ENCODE measurements at places on chromosomes 16 and 17.

GRCh38 chr16:27526180-27526579 is 23.5 kb downstream of the GTF3C1 start:
- DNase-seq, result no peak

DNA sequence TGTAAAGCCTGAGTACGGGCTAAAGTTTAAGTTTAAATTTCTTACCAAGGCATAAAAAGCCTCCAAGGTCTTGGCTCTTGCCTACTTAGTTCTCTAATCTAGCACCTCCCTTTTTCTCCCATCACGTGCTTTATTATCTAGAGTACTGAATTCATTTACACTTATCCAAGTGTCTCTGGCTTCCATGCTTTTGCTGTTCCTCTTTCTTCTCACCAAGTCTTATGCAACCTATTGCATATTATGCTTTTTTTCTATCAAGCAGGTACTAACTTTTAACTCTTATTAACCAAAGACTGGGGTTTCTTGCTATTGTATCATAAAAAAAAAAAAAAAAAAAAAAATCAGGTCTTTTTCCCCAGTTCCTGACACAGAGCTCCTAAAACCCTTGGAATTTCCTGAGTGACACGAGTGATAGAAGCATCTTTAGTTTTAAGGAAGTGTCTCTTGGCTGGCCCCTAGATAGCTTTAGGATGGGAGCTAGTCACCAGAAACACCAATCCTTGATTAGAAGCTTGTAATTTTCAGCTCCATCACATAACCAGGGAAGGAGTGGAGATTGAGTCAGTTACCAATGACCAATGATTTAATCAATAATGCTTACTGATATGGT is 44.9 kb downstream of the SSH2 start:
- no peak for DNase-seq

DNA sequence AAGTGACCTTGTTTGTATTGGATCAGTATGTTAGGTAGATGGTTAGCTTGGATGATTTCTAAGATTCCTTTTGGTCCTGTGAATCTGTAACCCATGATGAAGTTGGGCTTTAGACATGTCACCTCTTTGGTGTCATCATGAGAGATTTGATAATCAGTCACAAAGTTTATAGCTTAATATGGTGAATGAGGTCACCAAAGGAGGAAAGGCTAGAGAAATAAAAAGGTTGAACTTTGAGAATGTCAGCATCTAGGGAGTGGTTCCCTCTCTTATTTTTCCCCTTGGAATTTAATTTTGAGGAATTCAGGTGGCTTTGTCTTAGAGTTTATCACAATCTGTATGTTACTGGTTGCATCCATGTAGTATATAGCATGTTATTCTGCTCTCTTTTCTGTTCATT is 45.3 kb downstream of the NLK start:
- no peak for DNase-seq

DNA sequence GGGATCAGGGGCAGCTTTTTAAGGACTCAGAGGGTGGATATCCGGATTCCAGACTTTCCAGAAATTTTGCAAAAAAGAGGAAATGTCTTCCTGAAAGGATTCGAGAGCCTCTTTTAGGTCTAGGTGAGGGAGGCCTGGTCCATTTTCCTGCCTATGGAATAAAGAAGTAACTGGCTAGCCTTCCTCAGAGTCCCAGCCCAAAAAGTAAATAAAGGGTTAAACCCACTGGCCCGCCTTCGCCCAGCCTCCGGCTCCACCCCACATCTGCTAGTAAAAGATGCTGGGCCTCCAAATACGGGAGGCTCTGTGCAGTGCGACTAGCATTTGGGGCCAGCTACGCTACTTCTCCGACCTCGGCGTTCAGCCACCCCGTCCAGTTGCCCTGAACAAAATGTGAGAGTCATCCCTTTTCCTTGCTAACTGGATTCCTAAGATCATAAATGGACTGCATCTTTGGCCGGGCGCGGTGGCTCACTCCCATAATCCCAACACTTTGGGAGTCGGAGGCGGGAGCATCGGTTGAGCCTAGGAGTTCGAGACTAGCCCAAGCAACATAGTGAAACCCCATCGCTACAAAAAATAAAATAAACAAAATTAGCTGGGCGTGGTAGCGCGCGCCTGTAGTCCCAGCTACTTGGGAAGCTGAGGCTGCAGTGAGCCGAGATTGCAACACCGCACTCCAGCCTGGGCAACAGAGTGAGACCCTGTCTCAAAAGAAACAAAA is 824 bp upstream of the MPP2 start:
- no peak for DNase-seq

- no peak for DNase-seq
Measured at GRCh38 chr16:67543582-67543981, 15.0 kb downstream of the RIPOR1 start.

DNA sequence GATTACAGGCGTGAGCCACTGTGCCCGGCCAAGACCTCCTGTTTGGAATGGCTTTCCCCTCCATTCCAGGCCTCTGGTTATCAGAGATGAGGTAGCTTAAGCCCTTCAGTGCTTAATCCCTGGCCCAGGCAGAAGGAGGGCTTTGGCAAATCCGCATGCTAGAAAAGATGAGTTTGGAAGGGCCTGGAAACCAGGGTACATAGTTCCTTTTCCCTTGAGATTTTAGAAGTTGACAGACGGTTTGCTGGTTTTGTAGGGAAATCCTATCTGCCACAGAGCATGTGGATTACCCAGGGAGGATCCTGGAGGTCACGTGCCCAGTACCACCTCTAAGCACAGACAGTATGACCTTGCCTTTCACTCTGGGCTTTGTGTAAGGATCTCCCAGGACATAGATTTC is 114.7 kb upstream of the CACNG3 start:
- no peak for DNase-seq

DNA sequence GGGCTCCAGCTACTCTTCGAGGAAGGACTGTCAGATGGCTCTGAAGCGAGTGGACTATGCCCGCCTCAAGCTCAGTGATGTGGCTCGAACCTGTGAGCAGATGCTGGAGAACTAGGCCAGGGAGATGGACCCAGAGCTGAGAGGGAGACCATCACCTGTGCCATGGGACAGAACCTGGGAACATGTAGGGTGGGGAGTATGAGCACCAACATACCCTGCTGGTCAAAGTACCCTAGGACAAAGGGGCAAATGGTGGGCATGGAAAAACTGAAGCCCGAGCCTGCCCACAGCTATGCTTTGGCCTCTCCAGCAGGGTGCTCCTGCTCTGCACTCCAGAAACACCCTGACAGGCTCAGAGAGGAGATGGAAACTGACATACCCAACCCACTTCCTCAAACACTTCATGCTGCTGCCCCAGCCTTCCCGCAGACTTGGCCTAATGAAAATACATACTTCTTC is 1.9 kb downstream of the MED11 start:
- DNase-seq, result no peak

GRCh38 chr17:50003911-50004310 is 8.9 kb upstream of the DLX3 start:
- DNase-seq, result no peak

DNA sequence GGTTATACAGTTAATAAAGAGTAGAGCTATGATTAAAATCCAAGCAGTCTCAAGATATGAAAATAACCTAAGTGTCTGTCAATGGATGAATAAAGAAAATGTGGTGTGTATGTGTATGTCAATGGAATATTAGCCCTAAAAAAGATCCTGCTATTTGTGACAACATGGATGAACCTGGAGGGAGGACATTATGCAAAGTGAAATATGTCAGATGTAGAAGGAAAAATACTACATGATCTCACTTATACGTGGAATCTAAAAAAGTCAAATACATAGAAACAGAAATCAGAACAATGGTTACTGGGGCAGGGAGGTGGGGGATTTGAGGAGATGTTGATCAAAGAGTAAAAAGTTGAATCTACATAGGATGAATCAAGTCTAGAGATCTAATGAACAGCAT is 20.4 kb downstream of the BRIP1 start:
- DNase-seq, result no peak

DNA sequence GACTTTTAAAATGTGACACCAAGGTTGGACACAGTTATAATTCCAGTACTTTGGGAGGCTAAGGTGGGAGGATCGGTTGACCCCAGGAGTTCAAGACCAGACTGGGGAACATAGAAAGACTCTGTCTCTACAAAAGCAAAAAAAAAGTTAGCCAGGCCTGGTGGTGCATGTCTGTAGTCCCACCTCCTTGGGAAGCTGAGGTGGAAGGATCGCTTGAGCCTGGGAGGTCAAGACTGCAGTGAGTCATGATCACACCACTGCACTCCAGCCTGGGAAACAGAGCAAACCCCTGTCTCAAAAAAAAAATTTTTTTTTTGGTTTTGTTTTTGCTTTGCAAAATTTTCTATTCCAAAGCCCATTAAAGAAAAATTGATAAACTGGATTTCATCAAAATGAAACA is 281.4 kb downstream of the BCAS3 start:
- no peak for DNase-seq

- DNase-seq, result no peak
Measured at GRCh38 chr16:66036184-66036583, 330.3 kb upstream of the CDH5 start.

GRCh38 chr16:86631444-86631843 is 53.1 kb downstream of the FOXL1 start:
- DNase-seq, result no peak

- DNase-seq, result no peak
Measured at GRCh38 chr17:46794318-46794717, 24.2 kb downstream of the WNT3 start.

- no peak for DNase-seq
Measured at GRCh38 chr16:48371393-48371780, 13.8 kb downstream of the SIAH1 start.

DNA sequence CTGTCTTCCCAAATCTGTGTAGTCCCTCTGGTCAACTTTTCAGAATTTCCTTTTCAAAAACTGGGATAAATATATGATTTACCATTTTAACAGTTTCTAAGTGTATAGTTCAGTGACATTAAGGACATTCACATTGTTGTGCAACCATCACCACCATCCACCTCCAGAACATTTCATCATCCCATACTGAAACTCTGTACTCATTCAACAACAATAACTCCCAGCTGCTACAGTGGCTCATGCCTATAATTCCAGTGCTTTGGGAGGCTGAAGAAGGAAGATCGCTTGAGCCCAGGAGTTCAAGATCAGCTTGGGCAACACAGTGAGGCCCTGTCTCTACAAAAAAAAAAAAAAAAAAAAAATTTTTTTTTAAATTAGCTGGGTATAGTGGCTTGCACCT is 131.0 kb downstream of the AATF start:
- DNase-seq, result no peak

GRCh38 chr17:28811651-28812090 is 30.9 kb downstream of the FAM222B start:
- DNase-seq, result no peak

GRCh38 chr17:19376811-19377210 is 1.5 kb upstream of the MAPK7 start:
- DNase-seq, result no peak

- no peak for DNase-seq
Measured at GRCh38 chr16:81421536-81421935, 23.1 kb upstream of the CMIP start.

DNA sequence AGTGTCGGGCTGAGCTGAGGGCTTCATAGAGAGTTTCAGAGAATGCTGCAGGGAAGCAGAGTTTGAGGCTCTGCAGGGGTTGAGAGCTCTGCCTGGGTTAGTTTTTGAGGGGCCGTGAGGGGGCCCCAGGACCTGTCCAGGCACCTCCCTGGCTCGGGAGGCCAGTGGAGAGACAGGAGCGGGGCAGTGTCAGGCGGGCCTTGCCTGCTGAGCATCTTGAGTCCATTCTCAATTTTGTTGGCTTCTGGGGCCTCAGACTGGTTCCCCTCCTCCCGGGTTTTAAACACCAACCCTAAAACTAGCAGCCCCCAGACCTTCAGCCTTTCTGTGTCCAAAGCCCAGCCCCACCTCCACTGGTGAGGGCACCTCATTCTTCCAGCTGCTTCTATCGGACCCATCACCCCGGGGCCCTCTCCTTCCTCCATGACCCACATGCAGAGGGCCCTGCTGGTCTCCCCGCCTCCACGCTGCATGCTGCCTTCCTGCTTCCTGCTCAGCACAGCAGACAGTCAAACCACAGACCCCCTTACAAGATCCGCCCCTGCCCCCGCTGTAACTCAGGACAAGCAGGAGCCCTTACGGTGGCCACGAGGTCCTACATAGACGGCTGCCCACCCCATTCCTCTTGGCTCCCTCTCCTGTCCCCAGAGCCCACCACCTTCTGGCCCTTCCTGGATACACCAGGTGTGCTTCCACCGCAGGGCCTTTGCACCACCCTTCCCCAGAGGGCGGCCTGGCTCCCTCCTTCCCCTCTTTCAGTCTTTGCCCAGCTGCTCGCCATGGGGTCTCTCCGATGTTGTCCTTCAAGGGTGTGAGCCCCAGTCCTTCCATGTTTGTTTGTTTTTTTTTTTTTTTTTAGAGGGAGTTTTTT is 3.8 kb downstream of the RNF213 start:
- DNase-seq, result no peak

- no peak for DNase-seq
Measured at GRCh38 chr17:3973495-3974137, 9.4 kb upstream of the ATP2A3 start.

DNA sequence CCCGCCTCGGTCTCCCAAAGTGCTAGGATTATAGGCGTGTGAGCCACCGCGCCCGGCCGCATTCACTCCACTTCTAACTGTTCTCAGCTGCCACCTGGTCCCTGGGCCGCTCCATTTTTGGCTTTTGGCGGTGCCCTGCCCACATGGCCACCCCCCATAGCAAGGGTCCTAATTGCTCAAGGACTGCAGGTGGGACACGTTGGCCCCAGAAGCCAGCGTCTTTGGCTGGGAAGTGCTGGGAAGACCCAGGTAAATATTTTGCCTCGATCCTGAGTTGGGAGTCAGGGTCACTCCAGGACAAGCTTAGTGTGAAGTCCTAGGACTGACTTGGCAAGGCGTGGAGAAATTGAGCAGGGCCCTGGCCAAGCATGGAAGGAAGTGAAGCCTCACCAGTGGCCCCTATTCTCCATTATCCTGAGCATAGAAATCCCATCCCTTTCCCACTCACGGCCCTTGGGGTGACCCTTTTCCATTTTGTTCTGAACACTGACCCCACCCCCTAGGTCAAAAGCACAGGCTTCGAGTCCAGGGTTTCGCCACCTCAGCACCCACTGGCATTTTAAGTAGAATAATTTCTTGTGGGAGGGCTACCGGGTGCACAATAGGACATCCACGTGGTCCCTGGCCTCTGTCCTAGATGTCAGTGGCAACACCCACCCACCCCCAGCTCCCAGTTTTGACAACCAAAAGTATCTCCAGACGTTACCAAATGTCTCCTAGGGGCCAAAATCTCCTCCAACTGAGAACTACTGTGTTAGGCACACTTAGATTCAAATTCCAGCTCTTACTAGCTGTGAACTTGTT is 5.9 kb upstream of the WDR81 start:
- DNase-seq, result no peak

GRCh38 chr17:67138392-67138791 is 94.0 kb downstream of the CACNG1 start:
- no peak for DNase-seq

DNA sequence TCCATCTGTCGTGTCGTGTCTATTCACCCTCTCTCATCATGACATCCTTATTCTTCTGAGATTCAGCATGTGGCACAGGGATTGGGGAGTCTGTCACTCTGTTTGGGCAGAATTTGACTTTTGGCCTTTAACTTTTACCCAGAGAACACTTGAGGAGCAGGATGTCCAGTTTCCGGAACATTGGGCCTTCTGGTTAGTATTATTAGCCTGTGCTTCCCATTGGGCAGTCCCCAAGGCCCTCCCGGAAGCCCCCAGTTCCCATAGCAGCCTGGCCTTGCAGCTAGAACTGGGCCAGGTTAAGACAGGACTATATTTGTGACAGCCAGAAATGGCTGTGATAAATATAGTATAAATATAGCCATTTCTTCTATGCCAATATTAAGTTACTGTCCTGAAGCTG is 9.6 kb downstream of the SCN4A start:
- no peak for DNase-seq
